A549 treated with AZD2906 at 1 μM for 4 hours (cell line): ENCODE measurements at places on chromosomes 4 and X. TPM values are rescaled to one million over a fixed set of nuclear protein-coding genes. Genes with fewer than 3 reads are reported as not detected.

Gene COL4A6
- 14.2 to 16.1 TPM (median 15.0 TPM) in 5 replicates for total RNA-seq

Gene REELD1
- not detected in 5 replicates for total RNA-seq

Gene EMCN
- not detected in 5 replicates for total RNA-seq

Gene PHKA1
- 25.5 to 32.0 TPM (median 28.9 TPM) in 5 replicates for total RNA-seq

Gene NMU
- 0.42 to 0.92 TPM (median 0.55 TPM) in 5 replicates for total RNA-seq

Gene LAP3
- 32.2 to 47.0 TPM (median 33.0 TPM) in 5 replicates for total RNA-seq

Gene RRAGB
- total RNA-seq = 10.6 to 14.8 TPM (median 13.3 TPM) in 5 replicates

Gene WDR17
- total RNA-seq = 1.1 to 1.9 TPM (median 1.3 TPM) in 5 replicates

Gene UGT8
- total RNA-seq = 0.06 to 0.17 TPM (median 0.14 TPM) in 5 replicates

Gene ZAR1
- 0.05 to 0.08 TPM (median 0.08 TPM) in 3 of 5 replicates, not detected in the others for total RNA-seq

Gene APLN
- 0.58 to 1.00 TPM (median 0.77 TPM) in 5 replicates for total RNA-seq

Gene GPR119
- not detected in 5 replicates for total RNA-seq

Gene NUP62CL
- total RNA-seq = 10.4 to 18.4 TPM (median 14.9 TPM) in 5 replicates

Gene PGAM4
- 0.12 to 0.77 TPM (median 0.30 TPM) in 5 replicates for total RNA-seq

Gene BEX1
- not detected in 5 replicates for total RNA-seq

Gene LINC00632
- 0.94 to 1.6 TPM (median 1.2 TPM) in 5 replicates for total RNA-seq

Gene SOD3
- total RNA-seq = 0.08 TPM in 1 of 5 replicates, not detected in the others

Gene USP17L25
- total RNA-seq = not detected in 5 replicates

Gene MAGEA10
- total RNA-seq = 0.02 to 0.07 TPM (median 0.05 TPM) in 3 of 5 replicates, not detected in the others

Gene GIMD1
- total RNA-seq = not detected in 5 replicates

Gene GAGE12F
- not detected in 5 replicates for total RNA-seq

Gene DUX4
- total RNA-seq = not detected in 5 replicates

Gene HAUS7
- total RNA-seq = 47.9 to 58.0 TPM (median 52.0 TPM) in 5 replicates

Gene GNRHR
- total RNA-seq = not detected in 5 replicates

Gene NDST3
- total RNA-seq = not detected in 5 replicates

Gene F9
- total RNA-seq = not detected in 5 replicates
